RWPE2 (cell line): ENCODE measurements at places on chromosomes 12 and 14.

- no peak for DNase-seq
Observed at GRCh38 chr12:109109746-109110350, 6.5 kb upstream of the ACACB start.

DNA sequence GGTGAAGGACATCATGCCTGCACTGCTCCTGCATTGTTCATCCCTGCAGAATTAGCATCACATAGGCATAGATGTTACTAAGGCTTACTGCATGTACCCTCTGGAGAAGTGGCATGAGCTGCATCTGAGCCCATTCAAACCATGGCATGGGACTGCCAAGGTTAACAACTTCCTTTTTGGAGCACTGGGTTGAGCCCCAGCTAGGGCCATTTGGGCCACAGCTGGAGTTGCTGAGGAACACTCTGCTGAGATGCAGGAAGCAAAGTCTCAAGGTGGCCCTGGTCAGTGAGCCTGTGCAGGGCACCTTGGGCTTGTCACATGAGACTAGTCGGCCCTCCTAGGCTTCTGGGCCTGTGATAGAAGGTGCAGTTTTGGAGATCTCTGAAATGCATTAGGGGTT is 511.2 kb downstream of the C12orf50 start:
- DNase-seq = no peak

GRCh38 chr12:54945082-54945481 is 39.5 kb downstream of the TESPA1 start:
- DNase-seq = no peak

- no peak for DNase-seq
Observed at GRCh38 chr12:13451776-13452175, 255.2 kb downstream of the EMP1 start.

DNA sequence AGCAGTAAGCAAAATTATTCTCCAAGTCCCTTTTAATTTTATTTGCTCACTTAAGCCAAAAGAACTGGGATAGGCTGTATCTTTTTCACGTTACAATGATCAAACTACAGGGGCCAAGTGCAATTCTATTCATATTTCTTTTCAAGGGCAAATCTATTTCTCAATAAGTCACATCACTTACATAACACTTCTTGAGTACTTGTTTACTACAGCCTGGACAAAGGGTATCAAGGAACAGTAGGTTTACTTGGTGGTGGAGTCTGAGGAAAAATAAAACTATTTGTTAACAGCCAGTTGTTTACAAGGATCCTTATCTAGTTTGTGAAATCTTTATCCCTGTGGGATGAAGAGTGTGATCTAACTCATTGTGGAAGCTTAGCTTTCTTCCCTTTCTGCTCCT is 72.1 kb downstream of the PDE3A start:
- no peak for DNase-seq

GRCh38 chr14:74964787-74965485 is 9.5 kb upstream of the PGF start:
- no peak for DNase-seq

DNA sequence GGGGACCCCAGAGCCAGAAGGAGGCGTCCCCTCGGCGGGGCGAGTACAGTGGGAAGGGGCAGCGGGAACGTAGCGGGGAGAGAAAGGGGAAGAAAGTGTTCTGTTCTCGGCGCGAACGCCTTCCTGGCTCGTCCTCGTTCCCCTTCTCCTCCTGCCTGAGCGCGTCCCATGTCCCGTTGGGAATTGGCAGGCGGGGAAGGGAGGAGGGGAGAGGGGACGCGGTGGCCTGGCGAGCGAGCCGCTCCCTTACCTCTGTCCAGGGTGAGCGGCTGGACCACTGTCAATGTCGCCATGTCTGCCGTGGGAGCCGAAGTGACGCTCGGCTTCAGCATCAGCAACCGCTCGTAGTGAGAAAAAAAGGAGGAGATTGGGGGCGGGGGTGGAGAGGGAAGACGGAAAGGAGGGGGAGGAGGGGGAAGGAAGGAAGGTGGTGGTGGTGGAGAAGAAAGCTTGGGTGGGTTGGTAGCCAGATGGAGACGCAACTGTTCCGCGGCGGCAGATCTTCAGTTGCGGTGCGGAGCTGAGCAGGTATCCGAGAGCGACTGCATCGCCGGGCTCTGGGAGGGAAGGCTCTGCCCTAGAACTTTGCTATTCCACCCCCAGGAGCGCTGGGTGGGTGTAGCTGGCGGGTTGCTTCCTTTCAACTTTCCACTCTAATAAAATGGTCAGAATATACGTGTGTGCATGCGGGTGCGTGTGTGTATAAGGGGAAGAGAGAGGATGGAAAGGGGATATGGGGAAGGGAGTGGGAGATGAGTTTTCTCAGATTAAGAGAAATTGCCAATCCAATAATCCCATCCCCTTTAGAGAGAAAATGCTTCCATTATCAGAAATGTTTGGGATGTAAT is at the start of gene LIN7A:
Gene LIN7A, minus strand, starts transcription at position 544 of the 848 bp plus-strand sequence. Its CDS starts 212 bp downstream, at position 332.
- no peak for DNase-seq

- no peak for DNase-seq
Observed at GRCh38 chr14:51897791-51898355, 37.5 kb downstream of the GNG2 start.

DNA sequence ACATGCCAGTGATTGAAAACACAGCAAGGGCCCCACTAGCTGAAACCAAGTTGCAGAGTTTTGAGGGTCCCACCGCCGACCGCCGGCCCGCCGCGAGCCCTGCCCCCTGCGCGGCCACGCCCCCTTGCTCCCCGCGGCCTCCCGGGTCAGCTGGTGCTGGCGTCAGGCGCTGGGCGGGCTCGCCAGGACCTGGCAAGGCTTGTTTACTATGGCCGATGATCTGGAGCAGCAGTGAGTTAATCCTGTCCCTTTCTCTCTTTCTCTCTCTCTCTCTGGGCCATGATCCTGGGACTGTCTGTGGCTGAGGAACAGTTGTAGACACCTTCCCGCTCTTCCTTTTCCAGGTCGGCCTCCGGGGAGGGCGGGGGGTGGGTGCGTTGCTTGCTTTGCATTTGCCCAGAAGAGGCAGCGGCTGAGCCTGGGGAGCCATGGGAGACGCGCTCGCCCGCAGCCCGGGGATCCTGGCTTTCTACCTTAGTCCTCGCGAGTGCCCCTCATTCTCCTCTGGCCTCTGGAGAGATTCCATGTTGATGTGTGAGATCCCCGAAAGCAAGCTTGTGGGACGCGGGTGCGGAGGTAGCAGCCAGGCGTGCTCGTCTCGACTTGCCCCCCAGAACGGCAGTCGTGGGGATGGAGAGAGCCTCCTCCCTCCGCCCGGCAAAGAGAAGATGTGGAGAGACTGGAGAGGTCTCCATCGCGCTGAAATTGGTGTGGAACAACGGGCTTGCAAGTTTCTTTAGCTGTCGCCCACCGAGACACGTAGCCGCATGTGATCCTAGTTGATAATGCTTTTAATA is at the start of gene ABHD4:
Gene ABHD4, plus strand, starts transcription at position 202 of the 797 bp plus-strand sequence. Its CDS starts 7 bp downstream, at position 209.
- DNase-seq = no peak
